Activated naive CD4-positive, alpha-beta T cell treated with anti-CD3 and anti-CD28 coated beads, Interleukin-2, amount 50 U/mL, for 72 hours (primary cell): ENCODE measurements at places on chromosomes 5 and 9. TPM values are rescaled to one million over a fixed set of nuclear protein-coding genes. Genes with fewer than 3 reads are reported as not detected.

The BTNL9 gene
- 0.41 TPM for total RNA-seq

The PFN3 gene
- not detected for total RNA-seq

DNA sequence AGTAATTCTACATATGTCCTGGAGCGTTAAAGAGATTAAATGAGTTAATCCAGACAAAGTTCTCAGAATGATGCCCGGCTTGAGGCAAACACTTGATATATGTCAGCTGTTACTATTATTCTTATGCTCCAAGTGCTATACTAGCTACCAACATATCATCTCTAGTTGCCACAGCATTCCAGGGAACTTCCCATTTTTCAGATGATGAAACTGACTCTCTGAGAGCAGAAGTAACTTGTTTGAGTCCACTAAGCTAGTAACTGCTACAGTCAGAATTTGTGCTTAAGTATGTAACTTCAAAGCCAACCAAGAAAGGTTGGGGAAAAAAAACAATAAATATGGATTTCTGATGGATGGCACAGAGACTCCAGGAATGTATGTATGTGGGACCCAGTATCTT, 98.1 kb downstream of the CDK5RAP2 start:
- DNase-seq = no peak

DNA sequence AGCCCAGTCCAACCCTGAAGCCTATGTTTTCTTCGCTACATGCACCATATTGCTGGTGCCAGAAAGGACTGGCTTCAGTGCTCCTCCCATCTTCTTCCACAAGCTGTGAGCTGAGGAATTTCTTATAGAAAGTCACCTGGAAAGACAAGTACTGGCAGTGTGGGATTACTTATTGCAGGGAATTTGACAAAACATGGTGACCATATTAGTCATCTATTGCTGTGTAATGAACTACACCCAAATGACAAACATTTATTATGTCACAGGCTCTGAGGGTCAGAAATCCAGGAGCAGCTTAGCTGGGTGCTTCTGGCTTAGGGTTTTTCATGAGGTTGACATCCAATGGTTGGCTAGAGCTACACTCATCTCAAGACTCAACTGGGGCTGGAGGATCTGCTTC, 75.5 kb downstream of the ENTREP1 start:
- no peak for DNase-seq

GRCh38 chr5:133838286-133838685, 130.1 kb downstream of the C5orf15 start:
- DNase-seq = no peak

GRCh38 chr9:79237861-79238260, 333.9 kb upstream of the TLE4 start:
- no peak for DNase-seq

DNA sequence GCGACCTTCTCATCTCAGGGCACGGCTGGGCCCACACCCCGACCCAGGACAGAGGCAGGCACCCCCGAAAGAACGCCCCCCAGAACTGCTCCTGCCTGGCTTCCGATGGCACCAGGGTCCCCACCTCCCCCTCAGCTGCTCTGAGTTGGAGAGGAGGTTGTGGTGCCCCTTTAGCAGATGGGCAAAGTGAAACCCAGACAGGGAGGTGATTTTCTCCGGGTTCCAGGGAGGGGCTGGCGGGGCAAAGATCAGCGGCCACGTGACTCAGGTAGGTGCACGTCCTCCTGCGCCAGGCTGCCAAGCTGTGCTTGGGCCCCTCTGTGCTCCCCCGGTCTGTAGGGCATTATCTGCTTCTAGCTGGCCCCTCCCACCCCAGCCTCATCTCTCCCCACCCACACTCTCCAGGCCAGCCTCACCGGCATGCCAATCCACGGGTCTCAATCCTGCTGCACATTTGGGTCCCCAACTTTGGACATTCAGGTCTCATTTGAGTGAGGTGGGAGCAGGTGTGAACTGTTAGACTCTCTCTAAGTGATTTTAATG, 85.1 kb upstream of the RAPGEF1 start:
- DNase-seq = no peak
